ENCODE measurements at places on chromosomes 5 and 9. TPM values are rescaled to one million over a fixed set of nuclear protein-coding genes. Genes with fewer than 3 reads are reported as not detected.
A peak's percentile ranks its signal among the peaks of the same experiment; 100 is the strongest.

DNA sequence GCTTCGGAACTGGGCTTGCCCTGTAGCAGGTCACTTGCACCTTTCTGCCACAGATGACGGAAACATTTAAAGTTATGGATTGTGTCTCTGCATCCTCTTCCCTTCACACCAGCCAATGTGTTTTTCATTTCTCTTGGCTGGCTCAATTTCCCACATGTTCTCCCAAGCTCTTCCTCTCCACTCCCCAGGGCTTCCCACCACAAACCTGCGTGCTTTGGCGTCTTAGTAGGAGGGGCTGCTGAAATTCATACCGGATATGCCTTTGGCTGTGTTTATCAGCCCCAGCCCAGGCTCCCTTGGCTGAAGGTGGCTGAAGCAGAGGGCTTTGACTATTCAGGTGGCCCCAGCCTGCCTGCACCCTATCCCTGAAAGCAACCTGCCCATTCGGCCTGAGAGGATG, 32.1 kb downstream of the ADRB2 start:
- no peaks in the 10 kb centered on the region for H3K27me3 ChIP-seq
- no peak overlapping the region for H3K4me3 ChIP-seq
- no peaks in the 10 kb centered on the region for H3K36me3 ChIP-seq
- no peak for DNase-seq
- H3K4me1 ChIP-seq: peaks cover 28% of the 10 kb centered on the region

- H3K27ac ChIP-seq: no peak overlapping the region
- H3K27me3 ChIP-seq: peaks cover 66% of the 10 kb centered on the region
- no peaks in the 10 kb centered on the region for H3K36me3 ChIP-seq
Measured at GRCh38 chr5:174719793-174720611, 4.4 kb upstream of the MSX2 start.

- DNase-seq: no peak
- no peak overlapping the region for H3K4me3 ChIP-seq
- H3K27me3 ChIP-seq: peaks cover 45% of the 10 kb centered on the region
- no peak overlapping the region for H3K27ac ChIP-seq
Measured at GRCh38 chr9:86940774-86941173, 6.5 kb downstream of the GAS1 start.

DNA sequence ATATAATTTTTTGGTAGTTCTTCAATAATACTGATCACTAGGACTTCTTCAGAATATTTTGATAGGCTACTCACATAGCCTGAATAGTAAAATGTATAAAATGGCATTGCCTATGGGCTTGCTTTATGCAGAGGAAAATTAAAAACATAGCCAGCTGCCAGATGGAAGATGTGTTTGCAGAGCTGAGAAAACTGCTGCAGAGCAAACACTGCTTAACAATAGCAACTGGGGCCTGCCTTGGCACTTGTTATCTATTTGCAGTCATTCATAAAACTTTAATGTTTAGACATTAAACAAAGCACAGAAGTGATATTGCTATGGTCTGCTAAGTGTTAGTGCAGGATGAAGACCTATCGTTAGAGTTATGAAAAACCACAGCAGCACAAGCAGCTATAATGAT, 151.5 kb upstream of the SMC2 start:
- H3K4me3 ChIP-seq: no peak overlapping the region
- H3K4me1 ChIP-seq: no peaks in the 10 kb centered on the region
- DNase-seq: no peak
- no peak overlapping the region for H3K27ac ChIP-seq
- H3K36me3 ChIP-seq: no peaks in the 10 kb centered on the region

DNA sequence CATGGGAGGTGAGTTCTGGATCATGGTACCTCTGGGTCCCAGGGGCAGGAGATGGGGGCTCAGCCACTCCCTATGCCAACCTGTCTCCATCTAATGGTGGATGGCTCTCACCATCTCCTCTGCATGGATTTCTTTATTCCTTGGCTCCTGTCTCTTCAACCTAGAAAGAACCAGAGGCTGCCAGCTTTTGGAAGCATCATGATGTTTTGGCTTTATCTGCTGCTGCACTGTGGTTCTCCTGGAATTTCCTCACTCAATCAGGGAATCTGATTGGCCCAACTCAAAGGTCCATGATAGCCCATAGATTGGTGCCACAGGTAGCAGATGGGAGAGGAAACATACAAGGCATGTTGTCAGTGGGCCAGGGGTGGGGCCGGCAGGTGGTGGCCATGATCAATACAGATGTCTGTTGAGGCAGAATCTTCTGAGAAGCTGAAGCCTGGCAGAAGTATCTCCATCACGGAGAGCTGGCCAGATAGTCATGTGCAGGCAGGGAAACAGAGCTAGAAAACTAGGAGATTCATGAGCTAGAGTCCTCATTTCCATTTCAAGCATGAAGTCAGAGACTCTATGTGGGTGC, 158.2 kb downstream of the MACROH2A1 start:
- H3K27me3 ChIP-seq: peaks cover 2% of the 10 kb centered on the region
- no peaks in the 10 kb centered on the region for H3K4me1 ChIP-seq
- no peaks in the 10 kb centered on the region for H3K36me3 ChIP-seq
- no peak for DNase-seq

- no peak overlapping the region for H3K27ac ChIP-seq
Measured at GRCh38 chr9:101508211-101508610, 25.4 kb upstream of the RNF20 start.

DNA sequence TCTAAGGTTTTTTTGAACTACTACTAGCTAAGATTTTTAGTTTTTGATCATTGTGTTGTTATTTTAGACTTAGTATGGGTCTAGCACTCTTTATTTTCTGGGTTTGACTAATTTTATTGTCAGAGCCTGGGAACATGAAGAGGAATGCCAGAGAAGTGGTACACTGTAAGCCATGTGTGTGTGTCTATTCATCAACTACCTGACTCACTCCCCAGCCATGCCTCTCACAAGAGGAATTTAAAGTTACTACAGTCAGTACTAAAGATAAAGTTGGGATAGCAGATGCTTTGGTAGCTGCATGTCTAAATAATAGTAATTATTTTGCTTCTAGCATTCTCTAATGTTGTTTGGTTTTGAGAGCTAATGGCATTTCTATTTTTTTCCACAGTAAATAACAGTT, 264.8 kb downstream of the CSNK1G3 start:
- no peaks in the 10 kb centered on the region for H3K36me3 ChIP-seq
- no peaks in the 10 kb centered on the region for H3K4me1 ChIP-seq
- no peak overlapping the region for H3K27ac ChIP-seq
- H3K27me3 ChIP-seq: no peaks in the 10 kb centered on the region
- DNase-seq: no peak
- H3K4me3 ChIP-seq: no peak overlapping the region

GRCh38 chr5:149938791-149939358, 5.7 kb downstream of the PDE6A start:
- peak; percentile 41 for DNase-seq
- H3K4me3 ChIP-seq: no peak overlapping the region
- peaks cover 5% of the 10 kb centered on the region for H3K27me3 ChIP-seq

DNA sequence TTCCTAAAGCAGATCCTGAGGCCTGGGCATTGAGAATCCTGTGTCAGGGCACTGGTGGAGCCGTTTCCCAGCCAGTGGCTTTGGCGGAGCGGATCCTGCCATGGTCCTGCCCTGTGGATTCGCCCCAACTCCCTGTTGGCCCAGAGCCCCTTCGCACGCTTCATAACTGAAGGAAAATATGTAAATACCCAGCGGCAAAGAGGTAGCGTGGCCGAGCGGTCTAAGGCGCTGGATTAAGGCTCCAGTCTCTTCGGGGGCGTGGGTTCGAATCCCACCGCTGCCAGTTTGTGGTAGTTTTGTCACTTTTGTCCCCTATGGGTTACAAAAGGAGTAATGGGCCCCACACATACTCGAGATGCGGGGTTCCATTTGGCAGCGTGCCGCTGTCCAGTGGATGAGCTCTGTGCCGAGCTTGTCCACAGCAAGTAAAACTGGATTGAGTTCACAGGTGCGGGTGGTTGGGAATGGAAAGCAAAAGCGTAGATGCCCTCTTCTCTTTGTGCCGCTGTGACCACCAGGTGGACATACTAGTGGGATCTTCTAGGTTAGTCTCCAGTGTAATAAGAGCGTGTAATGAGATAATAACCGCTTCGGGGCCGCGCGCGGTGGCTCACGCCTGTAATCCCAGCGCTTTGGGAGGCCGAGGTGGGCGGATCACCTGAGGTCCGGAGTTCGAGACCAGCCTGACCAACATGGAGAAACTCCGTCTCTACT, 17.3 kb downstream of the TRIM7 start:
- peak overlapping the region; percentile 80 for H3K4me3 ChIP-seq
- peaks cover 41% of the 10 kb centered on the region for H3K4me1 ChIP-seq
- H3K27ac ChIP-seq: peak overlapping the region; percentile 87
- peaks cover 14% of the 10 kb centered on the region for H3K36me3 ChIP-seq

DNA sequence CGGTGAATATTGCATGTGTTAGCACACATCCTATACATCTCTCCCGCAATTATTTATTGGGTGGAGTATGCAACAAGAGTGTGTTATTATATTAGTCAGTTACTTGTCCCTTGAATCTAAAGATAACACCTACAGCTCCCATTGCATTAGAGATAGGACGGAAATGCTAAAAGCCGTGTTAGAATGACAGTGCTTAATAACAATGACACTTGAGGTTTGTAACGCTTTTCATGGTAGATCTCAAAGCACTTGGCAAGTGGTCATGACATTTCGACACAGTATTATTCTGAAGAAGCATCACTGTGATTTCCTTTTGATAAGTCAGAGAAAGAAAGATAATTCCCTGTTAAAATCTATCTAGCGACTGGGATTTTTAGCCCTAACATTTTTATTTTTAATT, 33.4 kb upstream of the TRIO start:
- no peak overlapping the region for H3K27ac ChIP-seq
- H3K36me3 ChIP-seq: no peaks in the 10 kb centered on the region
- peaks cover 19% of the 10 kb centered on the region for H3K27me3 ChIP-seq
- H3K4me1 ChIP-seq: peaks cover 17% of the 10 kb centered on the region
- H3K4me3 ChIP-seq: no peak overlapping the region

Gene MRNIP
- 24.9 TPM for total RNA-seq

Gene SLC25A48
- total RNA-seq: not detected

Gene TNFSF15
- 0.14 TPM for total RNA-seq

Gene FBXW5
- 66.8 TPM for total RNA-seq

Gene POU5F2
- 0.27 TPM for total RNA-seq

Measured in activated CD4-positive, alpha-beta memory T cell treated with anti-CD3 and anti-CD28 coated beads for 36 hours (primary cell).